ENCODE measurements at places on chromosomes 3 and 15.

- no peak for DNase-seq
Measured at GRCh38 chr3:17243621-17244020, 358.9 kb downstream of the PLCL2 start.

DNA sequence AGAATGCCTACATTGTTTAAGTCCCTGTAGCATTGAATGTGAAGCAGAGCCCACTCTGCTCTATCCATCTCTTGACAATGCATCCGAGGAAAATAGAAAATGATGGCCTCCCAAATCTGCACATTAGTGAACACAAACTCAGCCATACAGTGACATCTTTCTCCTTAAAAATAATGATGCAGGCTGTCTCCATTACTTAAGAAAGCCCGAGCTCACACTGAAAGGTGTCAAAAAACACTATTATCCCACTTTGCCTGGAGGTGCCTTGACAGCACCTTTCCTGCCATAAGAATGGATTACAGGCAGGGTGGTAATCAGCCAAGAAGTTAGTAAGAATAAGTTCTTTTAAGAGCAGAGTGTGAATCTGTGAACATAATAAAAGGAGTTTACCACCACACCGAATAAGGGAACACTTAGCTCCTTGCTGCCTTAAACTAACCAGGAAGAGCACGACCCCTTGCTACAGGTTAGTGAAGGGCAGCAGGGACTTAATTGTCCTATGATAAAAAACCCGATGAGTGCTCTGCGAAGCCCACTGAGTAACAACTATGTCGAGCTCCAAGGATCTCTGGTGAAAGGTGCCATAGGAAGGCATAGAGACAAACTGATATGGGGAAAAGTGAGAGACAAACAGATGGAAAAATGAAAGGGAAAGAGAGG lies 123.2 kb upstream of the TUSC7 start:
- DNase-seq, result no peak

DNA sequence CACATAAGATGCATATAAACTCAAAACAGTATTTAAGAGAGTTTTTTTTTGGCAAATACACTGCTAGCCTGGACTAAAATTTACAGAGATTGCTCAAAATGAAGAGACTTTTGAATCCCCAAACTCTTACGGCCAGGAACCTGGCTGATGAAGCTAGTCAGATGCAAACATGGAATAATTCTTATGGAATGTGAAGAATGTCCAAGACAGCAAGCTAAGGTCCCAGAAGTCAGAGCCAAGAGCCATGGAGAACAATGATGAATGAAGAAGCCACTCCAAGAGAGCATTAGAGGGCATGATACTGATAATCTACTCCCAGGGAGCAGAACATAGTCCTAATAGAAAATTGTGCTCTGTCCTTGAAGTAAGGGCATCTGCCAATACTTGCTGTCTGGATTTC lies 705.5 kb downstream of the DIPK2A start:
- no peak for DNase-seq

DNA sequence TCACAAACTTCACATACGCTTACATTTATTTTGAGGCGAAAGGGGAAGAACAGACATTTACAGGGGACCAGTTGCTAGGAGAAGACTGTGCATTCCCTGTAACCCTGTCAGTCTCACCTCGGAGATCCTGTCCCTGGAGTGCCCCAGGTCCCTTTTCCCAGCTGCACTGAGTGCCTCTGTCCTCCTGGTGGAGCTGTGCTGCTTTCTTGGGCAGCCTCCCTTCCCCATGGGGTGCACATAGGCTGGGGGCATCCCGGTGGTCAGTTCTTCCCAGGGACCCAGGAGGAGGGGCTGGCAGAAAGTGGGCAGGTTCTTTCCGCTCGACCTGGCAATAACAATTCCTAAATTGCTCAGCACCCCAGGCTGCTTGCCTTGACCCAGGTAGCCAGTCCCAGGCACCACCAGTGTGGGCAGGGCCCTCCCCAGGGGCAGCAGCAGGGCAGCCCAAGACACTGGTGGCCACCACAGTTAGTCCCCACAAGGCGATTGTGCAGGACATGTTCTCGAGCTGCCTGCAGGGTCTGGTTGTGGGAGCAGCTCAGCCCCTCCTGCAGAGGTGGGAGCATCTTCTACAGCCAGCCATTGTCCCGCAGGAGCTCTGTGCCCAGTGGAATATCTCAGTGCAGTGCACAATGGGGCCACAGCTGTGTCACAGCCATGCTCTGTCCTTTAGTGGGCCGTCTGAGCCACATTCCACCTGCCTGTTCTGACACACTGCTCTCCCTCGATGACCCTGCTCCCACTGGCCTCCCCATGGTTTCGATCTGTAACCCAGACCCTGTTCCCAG lies 36.3 kb downstream of the APBA2 start:
- no peak for DNase-seq

DNA sequence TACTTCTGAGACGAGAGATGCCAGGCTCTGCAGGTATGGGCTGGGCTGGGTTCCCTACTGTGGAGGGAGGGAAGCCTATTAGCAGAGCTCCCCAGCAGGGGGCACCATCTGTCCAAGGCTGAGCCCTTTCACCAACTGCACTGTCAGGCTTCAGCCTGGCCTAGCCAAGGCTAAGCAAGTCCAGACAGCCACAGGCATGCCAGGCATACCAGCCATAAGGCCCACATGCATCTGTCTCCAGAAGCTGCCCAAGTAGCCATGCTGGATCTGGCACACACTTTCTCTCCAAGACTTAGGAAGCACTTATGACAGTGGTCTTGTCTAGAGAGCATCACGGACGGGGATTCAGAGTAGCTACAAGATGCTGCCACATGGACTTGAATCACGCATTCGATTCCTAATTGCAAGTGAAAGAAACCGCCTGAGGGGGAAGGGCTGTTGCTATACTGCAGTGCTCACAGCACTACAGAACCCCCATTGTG lies 28.3 kb downstream of the RUVBL1 start:
- DNase-seq, result peak; percentile 70

GRCh38 chr15:62940755-62941361 lies 101.7 kb upstream of the TPM1 start:
- DNase-seq, result no peak

DNA sequence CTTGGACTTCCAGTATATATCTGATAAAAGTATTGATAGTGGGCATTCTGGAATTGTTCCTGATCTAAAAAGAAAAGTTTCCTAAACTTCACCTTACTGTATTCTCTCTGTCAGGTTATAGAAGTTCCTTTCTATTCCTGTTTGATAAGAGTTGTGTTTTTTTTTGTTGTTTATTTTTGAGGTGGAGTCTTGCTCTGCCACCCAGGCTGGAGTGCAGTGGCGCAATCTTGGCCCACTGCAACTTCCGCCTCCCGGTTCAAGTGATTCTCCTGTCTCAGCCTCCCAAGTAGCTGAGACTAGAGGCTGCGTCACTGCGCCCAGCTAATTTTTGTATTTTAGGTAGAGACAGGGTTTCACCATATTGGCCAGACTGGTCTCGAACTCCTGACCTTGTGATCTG lies 13.1 kb downstream of the BLM start:
- no peak for DNase-seq

GRCh38 chr3:147159141-147159540 lies 247.2 kb downstream of the ZIC4 start:
- DNase-seq, result no peak

GRCh38 chr15:98421419-98422129 lies 226.8 kb upstream of the IGF1R start:
- DNase-seq, result peak; percentile 92

- no peak for DNase-seq
Measured at GRCh38 chr3:40313975-40314860, 4.7 kb downstream of the EIF1B start.

DNA sequence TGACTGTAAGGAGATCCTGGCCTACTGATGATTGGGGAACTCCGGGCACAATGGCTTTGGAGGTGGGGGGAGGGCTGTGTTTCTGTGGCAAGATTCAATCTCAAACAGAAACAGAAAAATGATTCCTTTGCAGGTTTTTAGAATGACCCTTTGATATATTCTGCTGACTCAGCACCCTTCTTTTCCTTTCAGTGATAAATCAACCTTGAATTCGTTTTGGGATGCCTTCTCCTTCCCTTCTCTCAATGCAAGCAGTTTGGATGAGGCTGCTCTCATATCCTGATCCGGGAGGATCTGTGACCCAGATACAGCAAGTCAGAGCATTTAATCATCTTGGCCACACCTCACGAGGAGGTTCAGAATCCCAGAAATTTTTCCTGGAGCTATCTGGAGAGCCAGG lies 156.1 kb upstream of the PRICKLE2 start:
- DNase-seq, result no peak

- DNase-seq, result peak; percentile 65
Measured at GRCh38 chr3:125374501-125374995, 577 bp downstream of the ZNF148 start.

- no peak for DNase-seq
Measured at GRCh38 chr3:20462723-20463122, 276.7 kb upstream of the SGO1 start.

- DNase-seq, result peak; percentile 46
Measured at GRCh38 chr15:78914027-78914764, 30.6 kb downstream of the CTSH start.

- no peak for DNase-seq
Measured at GRCh38 chr3:169457807-169458697, 205.5 kb downstream of the MECOM start.

GRCh38 chr3:62277450-62277849 lies 95.9 kb downstream of the FEZF2 start:
- no peak for DNase-seq

DNA sequence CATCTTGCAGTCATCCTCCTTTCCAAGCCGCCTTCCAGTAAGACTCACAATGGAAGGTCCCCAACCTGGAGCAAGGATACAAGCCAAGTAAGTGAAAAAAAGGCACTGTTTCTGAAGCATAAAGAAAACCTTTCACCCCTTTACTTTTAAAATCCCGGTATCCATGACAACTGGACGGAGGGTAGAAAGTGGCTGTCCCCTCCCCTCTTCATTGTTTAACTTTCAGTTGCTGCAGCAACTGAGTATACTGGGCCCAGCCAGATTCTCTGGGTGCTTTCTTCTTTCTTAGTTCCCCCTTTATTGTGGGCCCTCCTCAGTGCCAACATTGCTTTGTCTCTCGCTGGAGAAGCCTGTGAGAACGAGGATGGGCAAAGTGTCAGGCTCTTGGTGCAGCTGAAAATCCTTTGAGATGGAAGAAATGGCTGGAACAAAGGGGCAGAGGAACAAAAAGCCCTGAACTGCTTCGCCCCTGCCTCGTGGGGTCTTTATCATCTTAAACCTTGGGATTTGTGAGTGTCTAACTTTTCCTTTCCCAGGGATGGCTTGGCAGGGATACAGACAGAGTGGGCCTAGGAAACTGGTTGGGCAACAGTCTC lies 224.0 kb upstream of the RGMA start:
- DNase-seq, result no peak

Data from HEK293T (cell line).